NCI-H187 (cell line): ENCODE measurements at places on chromosomes 13 and 19.

- no peak for DNase-seq
These were observed 10.4 kb upstream of the ITM2B start for GRCh38 chr13:48222358-48223301.

GRCh38 chr13:76461999-76462398 is 424.2 kb downstream of the KCTD12 start:
- DNase-seq = no peak

DNA sequence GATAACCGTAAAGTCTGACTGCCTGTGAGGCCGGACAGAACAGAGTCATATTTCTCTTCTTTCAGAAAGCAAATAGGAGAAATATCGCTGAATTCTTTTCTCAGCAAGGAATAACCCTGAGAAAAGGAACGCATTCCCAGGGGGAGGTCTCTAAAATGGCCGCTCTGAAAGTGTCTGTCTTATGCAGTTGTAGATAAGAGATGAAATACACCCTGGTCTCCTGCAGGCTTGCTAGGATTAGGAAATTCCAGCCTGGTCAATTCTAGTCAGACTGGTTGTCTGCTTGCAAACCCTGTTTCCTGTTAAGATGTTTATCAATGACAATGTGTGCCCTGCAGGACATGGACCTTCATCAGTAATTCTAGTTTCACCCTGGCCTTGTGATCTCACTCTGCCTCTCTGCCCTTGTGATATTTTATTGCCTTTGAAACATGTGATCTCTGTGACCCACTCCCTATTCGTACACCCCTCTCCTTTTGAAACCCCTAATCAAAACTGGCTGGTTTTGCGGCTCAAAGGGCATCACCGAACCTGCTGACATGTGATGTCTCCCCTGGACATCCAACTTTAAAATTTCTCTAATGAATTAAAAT is 934.8 kb upstream of the SPRY2 start:
- DNase-seq = no peak

GRCh38 chr13:50847501-50847900 is 4.0 kb upstream of the DLEU7 start:
- no peak for DNase-seq

DNA sequence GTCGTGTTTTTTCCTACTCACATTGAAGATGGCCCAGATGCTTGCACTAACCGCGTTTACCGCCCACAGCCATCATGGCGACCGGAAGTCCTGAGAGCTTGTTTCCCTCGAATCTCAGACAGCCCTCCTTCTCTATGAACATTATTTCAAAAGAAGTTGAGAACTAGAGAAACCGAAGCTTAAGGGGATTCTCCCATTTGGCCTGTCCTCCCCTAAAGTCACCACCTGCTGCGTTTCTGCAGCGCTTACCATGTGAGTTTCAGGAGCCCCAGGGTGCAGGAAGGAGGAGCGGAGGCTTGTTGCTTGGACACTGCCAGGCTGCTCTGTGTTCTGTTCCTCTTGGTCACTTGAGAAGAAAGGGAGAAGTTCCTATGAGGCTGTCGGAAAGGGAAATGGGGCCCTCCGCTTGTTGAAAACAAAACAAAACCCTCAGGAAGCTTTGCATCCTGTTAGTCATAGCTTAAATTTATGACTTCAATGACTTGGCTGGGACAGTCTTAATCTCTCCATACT is 6.2 kb downstream of the CARD8 start:
- no peak for DNase-seq

GRCh38 chr13:80010286-80010831 is 330.6 kb downstream of the SPRY2 start:
- no peak for DNase-seq

DNA sequence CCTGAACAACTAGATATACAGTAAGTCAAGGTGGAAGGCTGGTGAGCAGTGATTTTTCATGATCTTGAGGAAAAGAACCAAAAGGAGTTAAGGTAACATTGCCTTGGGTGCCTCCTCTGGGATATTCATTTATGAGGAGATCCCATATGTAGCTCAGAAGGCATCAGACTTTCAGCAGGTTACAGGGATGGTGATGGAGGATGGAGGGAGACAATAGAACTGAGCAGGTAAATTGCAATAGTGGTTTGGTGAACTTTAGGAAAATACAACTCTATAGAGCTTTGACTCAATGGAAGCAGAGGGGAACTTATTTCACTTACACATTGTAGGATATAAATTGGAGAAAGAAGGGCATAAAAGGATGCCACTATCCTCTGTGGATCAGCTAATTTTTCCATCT is 243.4 kb upstream of the SPRY2 start:
- no peak for DNase-seq

GRCh38 chr13:85698256-85698655 is 101.0 kb downstream of the SLITRK6 start:
- no peak for DNase-seq

- DNase-seq = no peak
These were observed 15.4 kb downstream of the COMP start for GRCh38 chr19:18775586-18776287.

GRCh38 chr13:23098161-23098907 is 82.4 kb upstream of the SGCG start:
- DNase-seq = no peak

- no peak for DNase-seq
These were observed 436.4 kb downstream of the SLITRK5 start for GRCh38 chr13:88107570-88107969.

DNA sequence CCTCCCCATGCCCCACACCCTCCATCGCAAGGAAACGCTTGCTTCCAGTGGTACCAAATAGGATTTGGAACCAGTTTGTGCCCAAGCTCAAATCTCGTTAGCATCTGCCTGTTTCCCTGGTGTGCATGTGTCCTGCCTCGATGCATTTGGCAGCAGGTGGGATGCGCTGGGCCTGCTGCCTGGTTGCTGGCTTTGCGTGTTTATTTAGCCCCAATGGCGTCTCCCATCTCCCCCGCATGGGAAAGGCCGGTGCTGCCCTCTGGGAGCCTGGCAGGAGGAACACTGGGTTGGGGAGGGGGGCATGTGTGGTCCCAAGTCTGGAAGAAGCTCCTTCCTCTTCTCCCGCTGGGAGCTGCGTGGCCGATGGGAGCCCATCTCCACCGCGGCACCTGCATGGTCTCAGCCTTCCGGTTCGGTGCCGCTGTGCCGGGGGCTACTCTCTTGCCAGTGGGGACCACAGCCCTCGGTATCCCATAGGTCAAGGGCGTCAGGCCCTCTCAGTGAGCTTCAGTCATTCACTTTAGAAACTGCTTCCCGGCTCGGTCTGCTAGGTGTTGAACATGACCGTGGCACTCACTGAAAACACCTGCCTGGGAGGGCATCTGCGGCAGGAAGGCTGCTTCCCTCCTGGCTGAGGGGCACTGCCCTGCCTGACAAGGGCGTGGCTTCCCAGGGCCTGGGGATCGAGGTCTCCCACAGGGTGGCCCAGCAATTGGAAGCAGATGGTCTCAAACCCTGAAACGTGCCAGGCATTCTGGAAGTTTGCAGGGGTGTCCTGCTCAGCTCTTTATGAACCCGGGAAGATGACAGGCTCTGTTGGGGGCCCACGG is 11.8 kb upstream of the F7 start:
- no peak for DNase-seq
